ENCODE measurements at places on chromosomes 2 and 18. TPM values are rescaled to one million over a fixed set of nuclear protein-coding genes. Genes with fewer than 3 reads are reported as not detected.
A peak's percentile ranks its signal among the peaks of the same experiment; 100 is the strongest.

DNA sequence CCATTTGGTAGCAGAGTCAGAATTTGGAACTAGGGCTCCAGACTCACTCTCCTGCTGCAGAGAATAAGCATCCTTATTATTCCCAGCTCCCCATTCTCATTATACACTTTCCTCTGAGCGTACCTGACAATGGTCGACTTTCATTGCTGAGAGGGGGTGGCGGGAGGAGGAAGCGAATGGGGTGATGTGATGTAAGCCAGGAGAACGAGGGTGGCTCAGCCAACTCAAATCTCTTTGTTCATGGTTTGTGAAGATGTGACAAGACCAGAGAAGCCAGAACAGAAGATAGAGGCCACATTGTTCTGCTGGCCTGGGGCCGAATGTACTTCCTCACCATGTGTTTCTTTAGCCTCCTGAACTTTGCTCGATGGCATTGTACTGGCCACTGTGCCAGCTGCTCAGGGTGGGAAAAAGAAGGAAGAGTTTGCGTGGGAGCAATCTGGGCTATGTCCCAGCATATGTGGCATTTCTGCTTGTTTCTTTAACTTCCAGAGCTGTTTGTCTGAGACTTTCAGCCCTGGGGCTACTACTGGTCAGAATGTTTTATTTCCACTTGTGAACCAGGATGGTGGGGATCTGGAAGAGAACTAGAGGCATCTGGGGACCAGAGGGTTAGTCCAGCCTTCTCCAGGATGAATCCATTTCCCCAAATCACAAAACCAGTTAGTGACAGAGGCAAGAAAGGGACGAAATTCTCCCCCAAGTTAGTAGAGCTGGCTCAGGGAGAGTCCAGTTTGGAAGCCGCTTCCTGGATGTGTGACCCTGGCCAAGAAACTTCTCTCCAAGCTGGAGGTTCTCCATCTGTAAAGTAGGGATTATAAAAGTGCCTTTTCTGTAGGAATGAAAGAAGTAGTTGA is 62.6 kb downstream of the MOGAT1 start:
- no peak for DNase-seq

DNA sequence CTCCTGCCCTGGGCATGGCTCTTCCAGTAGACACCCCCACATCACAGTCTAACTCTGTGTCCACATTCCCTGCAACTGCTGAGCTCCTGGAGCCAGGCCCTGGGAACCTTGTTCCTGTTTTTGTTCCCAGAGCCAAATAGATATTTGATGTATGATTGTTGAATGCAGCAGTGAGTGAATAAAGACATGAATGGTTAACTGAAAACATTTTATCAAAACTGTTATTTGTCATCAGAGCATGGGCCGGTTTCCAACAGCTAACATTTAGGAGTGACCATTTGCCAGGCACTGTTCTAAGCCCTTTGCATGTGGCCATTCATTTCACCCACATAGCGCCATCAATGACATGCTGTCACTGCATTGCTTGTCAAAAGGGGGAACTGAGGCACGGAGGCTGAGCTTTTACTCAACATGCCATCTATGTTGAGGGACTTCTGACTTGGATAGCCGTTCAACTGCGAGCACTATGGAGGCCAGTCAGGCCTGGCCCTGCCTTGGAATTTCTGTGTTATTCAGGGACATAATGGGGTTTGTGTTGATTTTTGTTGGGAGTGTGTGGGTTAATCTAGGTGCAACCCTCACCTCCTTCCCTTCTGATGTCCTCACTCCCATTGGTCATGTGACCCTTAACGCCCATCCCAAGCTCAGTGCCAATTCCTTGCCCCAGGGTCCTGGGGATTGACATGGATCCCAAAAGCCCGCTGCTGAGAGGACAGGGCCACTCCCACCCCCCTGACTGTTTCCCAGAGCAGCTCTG is 12.6 kb downstream of the IL1R1 start:
- no peak for DNase-seq

- no peak for DNase-seq
These were observed 100.1 kb upstream of the MC2R start for GRCh38 chr18:14015416-14015815.

DNA sequence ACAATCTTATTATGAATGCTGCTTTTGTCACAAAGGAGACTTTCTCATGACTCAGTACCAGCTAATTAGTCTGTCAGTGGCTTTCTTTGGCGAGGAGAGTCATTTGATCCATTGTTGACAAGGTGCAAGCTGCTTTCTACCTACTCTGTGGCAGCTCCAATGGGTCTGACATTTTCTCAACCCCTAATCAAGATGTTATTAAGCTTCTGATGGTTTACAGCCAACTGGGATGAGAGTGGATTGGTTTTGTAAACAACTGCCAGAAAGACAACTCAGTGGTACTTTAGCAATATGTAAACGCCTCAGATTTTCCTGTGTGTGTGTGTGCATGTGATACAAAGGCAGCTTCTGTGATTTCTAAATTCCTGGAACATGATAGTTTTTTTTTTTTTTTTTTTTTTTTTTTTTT is 8.2 kb upstream of the CLIP4 start:
- DNase-seq = no peak

- peak; percentile 18 for DNase-seq
These were observed 668 bp upstream of the ANKRD12 start for GRCh38 chr18:9135912-9136314.

DNA sequence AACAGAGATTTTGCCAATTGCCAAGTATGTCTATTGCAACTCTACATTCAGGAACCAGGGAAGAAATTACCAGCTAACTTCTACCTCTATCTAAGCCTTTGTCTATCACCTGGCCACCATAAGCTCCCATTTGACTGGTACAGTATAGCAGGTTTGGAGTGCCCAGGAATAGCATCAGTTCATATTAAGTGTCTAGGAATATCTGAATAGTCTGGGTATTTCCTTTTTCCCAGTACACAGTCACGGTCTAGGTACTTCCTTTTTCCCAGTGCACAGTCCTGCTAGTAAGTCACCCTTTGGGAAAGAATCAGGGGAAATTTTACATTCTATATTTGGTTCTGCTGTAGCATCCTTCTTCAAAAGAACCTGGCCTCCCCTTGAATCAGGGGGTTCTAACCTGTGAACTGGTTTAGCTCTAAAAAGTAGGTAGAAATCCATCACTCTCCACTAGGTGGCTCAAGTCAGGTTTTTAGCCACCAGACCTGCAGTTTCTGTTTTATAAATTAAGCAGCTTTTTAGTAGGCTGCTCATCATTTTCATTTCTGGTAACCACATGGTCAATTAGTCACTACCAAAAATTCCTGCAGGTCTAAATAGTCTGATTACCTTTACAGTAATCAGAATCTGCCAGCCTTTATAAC is 49.3 kb upstream of the DNAJC10 start:
- no peak for DNase-seq

DNA sequence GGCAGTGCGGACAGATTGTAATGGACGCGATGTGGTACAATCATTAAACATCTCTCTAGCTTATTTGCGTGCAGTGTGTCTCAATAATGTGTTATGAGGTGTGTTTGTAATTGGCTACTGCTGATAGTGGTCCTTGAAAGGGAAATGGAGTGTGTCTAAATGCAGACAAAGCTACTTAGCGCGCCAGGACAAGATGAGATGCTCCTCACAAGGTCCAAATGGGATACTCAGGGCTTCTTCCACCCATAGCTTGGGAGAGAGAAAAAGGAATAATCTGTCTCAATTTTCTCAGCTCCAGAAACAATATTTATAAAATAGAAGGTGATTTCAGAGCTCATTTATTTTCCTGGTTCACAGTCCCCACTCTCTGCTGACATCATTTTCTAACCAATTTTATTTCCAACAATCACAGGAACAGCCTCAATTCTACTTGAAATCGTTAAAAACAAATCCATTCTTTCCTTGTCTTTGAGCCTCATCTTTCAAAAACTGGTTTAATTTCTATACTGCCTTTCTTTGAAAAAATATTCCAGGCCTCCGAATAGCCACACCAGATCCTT is 28.5 kb downstream of the GALNT14 start:
- no peak for DNase-seq

DNA sequence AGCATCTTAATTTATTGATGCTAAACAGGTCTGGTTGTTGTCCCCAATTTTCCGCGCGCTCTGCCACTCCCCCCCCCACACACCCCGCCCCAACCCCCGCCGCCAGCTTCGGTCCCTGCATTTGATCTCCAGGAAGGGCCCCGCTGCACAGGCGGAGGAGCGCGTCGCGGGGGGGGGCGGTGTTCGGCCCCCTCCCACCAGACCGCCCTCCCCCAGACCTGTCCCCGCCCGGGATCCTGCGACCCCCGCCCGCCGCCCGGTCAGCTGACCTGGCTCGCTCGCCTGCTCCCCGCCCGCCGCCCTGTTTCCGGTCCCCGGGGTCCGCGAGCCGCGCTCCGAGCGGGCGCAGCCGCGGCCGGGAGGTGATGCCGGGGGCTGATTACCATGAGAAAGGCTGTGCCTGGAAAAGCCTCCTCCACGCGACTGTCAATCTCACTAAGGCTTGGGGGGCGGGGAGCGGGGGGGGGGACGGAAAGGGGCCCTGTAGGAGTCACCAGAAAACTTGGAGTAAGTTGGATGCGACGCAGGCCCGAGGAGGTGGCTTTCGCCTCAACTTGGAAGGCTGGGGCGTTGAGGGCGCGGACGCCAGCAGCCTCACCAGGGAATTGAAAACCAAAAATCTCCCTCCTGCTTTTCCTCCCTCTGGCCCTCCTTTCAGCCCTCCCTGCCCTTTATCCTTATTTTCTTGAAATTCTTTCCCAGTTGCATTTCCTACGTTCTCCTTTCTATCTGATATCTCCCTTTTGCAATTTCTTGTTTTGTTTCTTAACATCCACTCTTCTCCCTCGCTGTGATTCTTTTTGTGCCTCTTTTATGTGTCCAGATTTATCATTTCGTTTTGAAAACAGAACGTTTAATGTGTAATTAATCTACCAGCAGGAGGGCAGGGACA is 4.4 kb upstream of the ZEB2 start:
- no peak for DNase-seq

GRCh38 chr2:74747411-74748080 is 86.4 kb upstream of the HK2 start:
- DNase-seq = no peak

DNA sequence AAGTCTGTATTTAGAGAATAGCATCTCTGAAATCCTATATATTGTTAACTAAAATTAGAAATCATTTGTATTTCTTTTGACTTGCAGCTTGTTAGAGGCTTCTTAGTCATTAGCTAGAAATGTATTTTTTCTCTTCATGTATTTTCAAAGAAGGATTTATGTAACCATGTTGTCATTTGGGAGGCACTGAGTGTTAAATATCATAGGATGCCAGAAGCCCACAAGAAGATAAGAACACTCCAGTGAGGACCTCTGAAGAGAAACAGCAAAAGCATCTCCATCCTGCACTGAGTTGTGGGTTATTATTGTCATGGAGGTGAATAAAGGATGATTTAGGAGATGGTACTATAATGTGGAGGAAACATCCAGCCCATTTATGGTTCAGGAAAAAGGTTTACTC is 93.5 kb downstream of the UBE2E3 start:
- DNase-seq = no peak

GPBAR1 gene
- 1.4 TPM for polyA plus RNA-seq

CFAP65 gene
- 4.5 TPM for polyA plus RNA-seq

SLC4A3 gene
- polyA plus RNA-seq = 9.3 TPM

DSC2 gene
- polyA plus RNA-seq = 13.4 TPM

COL4A4 gene
- 8.9 TPM for polyA plus RNA-seq

All from right lung (tissue), 10 donors.